ENCODE measurements at places on chromosomes 1 and 21. TPM values are rescaled to one million over a fixed set of nuclear protein-coding genes. Genes with fewer than 3 reads are reported as not detected.

Gene TDRKH
- total RNA-seq, result 2.3 TPM

Gene RGS4
- 628 TPM for total RNA-seq

Gene PLPP3
- total RNA-seq, result 367 TPM

Gene CLEC20A
- not detected for total RNA-seq

Gene PROX1
- total RNA-seq, result 0.12 TPM

Gene S100A7
- not detected for total RNA-seq

Gene TTLL7
- 17.8 TPM for total RNA-seq

Gene ADIPOR1
- 163 TPM for total RNA-seq

Gene LAMTOR2
- 57.7 TPM for total RNA-seq

Gene STUM
- total RNA-seq, result not detected

Gene TMEM167B
- 37.2 TPM for total RNA-seq

Gene GSTM3
- total RNA-seq, result 57.2 TPM

Gene GUCA2B
- total RNA-seq, result not detected

Gene C1QTNF12
- 0.40 TPM for total RNA-seq

Gene C1orf174
- 20.5 TPM for total RNA-seq

Gene NLRP3
- total RNA-seq, result 1.1 TPM

Gene CADM3
- not detected for total RNA-seq

Gene CFAP45
- total RNA-seq, result 1.3 TPM

Gene SLC9A1
- 12.0 TPM for total RNA-seq

Gene SH2D1B
- not detected for total RNA-seq

Gene XPR1
- total RNA-seq, result 28.8 TPM

Gene TGFB2
- 5.7 TPM for total RNA-seq

Gene PALMD
- 19.4 TPM for total RNA-seq

Gene KRTAP7-1
- total RNA-seq, result not detected

Gene POLR3GL
- 26.4 TPM for total RNA-seq

Gene SH2D2A
- total RNA-seq, result 0.53 TPM

Gene FNDC5
- total RNA-seq, result 1.2 TPM

Gene THEM5
- total RNA-seq, result not detected

Gene OR2AK2
- not detected for total RNA-seq

Gene GPR37L1
- total RNA-seq, result not detected

Gene TDRD5
- total RNA-seq, result not detected

Gene GIPC2
- 0.92 TPM for total RNA-seq

Gene ACOT11
- total RNA-seq, result 5.4 TPM

Gene TCHHL1
- total RNA-seq, result not detected

Gene ATF3
- total RNA-seq, result 6.2 TPM

Gene OLFML2B
- total RNA-seq, result 13.5 TPM

Gene NR1I3
- total RNA-seq, result not detected

Gene LRRC38
- total RNA-seq, result 0.50 TPM
